Activated CD8-positive, alpha-beta memory T cell treated with anti-CD3 and anti-CD28 coated beads for 1 hour (primary cell): ENCODE measurements at places on chromosomes 2 and 18.

DNA sequence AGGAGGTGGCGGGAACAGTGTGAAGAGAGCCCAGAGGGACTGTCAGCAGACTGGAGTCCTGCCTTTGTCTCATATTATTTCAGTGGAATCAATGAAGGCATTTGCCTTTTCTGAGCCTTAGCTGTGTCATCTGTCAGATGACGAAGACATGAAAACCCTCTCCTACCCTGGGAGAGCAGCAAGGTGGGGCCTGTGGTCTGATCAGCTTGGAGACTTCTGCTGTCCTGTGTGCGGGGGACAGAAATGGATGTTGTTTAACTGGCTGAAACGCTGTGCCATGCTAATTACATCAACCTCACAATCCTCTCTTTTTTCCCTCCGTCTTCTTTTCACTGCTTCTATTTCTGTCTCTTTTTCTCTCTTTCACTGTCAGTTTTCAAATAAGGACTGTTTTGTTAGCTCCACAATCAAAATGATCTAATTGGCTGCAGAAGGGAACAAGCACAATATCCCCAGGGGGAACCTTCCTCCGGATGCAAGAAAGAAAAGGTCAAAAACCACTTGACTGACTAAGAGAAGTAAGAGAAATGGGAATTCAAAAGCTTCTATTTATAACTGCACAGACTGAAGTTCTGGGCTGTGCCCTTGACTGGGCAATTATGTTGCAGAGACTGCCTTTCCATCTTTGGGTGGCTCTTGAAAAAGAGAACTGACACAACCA lies 340.1 kb downstream of the CLIP4 start:
- DNase-seq: no peak

DNA sequence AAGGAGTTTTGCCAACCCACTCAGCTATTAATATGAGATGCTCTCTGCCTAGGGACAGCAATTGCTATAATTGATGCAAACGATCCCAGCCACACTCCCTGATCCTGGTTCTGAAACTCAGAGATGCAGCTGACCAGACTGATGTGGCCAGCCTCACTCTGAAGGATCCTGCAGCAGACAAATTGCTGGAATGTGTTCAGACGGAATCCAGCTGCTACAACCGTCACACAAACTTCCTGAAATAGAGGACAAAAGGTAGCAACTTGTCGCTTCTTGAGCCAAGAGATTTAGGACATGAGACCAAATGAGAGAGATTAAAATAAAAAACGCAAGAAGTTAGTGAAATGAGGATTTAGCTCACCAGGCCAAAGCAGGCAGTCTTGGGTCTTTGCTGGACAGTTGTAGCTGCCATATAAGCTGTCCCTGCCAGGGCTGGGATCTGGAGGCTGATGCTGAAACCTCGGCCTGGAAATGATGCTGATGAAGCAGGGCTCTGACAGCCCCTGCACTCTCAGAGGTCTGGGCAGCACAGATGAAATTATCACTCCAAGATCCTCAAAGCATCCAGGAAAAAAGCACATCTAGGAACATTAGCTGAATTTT lies 8.3 kb upstream of the YWHAQ start:
- DNase-seq: no peak

- no peak for DNase-seq
Measured at GRCh38 chr2:109683452-109683851, 69.3 kb downstream of the SOWAHC start.

GRCh38 chr18:67310826-67311225 lies 205.7 kb downstream of the DSEL start:
- DNase-seq: no peak

- no peak for DNase-seq
Measured at GRCh38 chr18:8899000-8899399, 193.6 kb downstream of the MTCL1 start.

DNA sequence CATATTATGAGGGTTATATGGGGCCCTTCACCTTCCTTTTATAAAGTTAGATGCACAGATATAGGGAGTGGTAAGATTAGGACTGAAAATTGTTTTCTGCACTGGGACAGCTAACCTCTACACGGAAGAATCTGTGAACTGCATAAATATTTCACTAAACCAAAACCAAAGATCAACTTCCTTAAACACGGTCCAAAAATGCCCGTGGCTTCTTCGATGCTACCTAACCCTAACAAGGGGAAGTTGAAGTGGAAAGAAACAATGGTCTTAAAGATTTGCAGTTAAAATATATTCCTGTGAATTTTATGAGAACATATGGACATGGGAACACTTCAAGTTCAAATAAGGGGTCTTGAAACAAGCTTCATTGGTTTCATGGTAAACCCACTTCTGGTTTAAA lies 33.3 kb upstream of the PAX3 start:
- DNase-seq: no peak

DNA sequence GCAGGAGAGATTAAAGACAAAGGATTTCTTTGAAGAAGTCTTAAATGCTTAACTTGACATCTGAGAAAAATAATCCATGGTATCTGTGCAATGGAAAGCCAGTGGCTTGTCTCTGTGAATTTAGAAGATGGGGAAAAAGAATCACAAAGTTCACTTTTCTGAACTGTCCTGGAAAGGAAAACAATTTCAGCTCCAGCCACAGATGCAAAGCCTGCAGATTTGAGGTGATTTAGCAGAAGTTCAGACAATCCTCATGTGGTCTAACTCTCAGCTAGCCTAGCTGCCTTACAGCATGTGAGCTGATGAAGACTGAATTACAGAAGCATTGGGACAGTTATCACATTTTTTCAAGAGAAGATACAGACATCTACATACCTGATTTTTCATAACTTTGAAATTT lies 126.7 kb upstream of the ITGB6 start:
- DNase-seq: no peak

DNA sequence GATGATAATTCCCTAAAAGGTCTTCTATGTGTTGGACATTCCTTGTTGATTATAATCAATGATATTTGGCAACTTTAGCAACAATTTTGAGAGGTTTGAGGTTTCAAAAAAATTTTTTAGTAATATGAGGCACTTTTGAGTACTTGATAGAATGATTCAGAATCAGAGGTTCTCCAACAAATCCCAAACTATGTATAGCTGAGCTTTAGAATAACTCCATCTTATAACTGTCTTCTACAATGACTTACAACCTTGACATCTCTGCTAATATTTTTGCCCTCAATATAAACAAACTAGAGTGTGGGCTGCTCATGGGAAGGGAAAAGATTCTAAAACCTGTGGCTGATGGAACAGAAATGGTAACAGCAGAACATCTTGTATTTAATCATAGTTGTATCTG lies 21.5 kb upstream of the SERPINB7 start:
- no peak for DNase-seq

DNA sequence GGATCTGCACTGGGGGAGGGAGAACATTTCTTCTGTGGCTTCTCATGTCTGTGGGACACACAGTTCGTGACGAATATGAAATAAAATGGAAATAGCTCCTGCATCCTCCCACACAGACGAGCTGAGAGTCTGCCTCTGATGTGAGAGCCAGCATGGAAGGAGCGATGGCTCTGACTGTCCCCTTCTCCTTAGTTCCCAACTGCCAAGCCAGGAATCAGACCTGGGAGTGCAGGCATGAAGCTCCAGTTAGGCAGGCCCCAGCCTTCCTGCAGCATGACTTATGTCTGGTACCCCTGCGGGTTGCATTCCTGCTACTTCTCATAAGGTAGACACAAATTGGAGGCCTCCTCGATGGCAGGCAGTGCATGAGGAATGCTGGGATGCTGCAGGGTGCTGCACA lies 56.2 kb downstream of the PRKCE start:
- DNase-seq: no peak
